Activated T-cell treated with anti-CD3 and anti-CD28 coated beads for 1 hour (primary cell): ENCODE measurements at places on chromosomes 5 and 9.

GRCh38 chr5:172931001-172931536 lies 28.2 kb upstream of the RPL26L1 start:
- DNase-seq: no peak

- DNase-seq: no peak
These were observed 134.4 kb downstream of the FGF1 start for GRCh38 chr5:142551338-142552067.

DNA sequence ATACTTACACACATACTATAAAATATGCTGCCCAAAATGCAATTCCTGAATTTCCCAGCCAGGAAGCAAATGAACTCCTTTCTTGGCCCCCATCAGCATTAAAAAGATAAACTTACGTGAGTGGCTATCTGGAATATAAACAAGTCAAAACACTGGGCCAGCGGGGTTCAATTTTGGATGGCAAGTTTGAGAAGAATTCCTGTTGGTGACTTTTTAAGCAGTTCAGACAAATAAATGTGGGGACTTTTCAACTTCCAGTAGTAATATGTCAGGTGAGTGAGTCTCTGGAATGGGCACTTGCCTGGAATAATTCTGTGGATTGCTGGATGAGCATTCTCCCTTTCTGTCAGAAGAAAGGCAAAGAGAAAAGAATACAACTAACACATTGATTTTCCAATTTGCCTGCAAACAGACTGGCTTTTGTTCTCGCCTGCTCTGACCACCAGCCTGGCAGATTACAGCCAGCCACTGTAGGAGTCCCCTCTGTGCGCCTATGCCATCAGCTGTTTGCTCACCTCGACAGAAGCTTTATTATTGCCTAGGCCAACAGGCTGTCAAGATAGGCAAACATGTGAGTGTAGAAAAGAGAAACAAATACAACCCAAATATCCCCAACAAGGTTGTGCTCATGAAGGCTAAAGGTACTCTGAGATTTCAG lies 78.6 kb downstream of the MRPS27 start:
- DNase-seq: no peak

GRCh38 chr9:110284211-110284844 lies 28.0 kb upstream of the TXN start:
- DNase-seq: no peak

DNA sequence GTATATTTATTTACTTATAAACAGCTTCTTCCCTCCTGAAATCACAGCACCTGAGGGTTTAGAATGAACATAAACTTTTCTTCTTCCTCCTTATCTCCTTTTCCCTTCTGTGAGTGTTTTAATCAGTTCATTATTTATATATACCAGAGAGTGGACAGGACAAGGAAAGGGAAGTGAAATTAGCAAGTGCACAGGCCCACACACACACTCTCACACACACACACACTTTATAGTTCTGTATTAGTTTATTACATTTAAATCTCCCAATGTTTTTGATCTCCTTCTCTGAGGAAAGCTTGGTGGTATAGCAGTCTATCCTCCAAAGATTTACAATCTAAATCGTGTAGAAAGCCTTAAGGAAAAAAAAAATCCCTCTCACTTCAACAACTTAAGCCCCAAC lies 353.5 kb downstream of the NDUFS4 start:
- no peak for DNase-seq

DNA sequence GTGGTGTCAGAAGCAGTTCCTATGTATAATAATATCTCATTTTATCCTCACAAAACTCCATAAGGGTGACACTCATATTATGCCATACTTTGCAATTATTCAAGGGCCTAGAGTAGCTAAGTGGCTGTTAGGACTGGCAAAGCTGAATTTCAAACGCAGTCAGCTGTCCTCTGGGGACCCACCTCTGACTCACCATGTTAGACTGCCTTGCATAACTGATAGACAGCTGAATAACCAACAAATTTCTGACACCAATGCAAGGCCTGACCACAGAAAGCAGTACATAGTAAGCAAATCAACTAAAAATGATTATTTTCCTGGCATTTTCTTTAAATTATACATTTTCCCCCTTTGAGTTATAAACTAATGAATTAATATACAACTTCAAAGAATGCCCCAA lies 251.6 kb upstream of the PTGER4 start:
- DNase-seq: no peak

GRCh38 chr5:168710706-168711105 lies 131.5 kb upstream of the PANK3 start:
- DNase-seq: no peak

GRCh38 chr5:123207852-123208251 lies 118.8 kb downstream of the PRDM6 start:
- DNase-seq: no peak

- DNase-seq: no peak
These were observed 80.3 kb downstream of the SGCD start for GRCh38 chr5:156407251-156407650.

DNA sequence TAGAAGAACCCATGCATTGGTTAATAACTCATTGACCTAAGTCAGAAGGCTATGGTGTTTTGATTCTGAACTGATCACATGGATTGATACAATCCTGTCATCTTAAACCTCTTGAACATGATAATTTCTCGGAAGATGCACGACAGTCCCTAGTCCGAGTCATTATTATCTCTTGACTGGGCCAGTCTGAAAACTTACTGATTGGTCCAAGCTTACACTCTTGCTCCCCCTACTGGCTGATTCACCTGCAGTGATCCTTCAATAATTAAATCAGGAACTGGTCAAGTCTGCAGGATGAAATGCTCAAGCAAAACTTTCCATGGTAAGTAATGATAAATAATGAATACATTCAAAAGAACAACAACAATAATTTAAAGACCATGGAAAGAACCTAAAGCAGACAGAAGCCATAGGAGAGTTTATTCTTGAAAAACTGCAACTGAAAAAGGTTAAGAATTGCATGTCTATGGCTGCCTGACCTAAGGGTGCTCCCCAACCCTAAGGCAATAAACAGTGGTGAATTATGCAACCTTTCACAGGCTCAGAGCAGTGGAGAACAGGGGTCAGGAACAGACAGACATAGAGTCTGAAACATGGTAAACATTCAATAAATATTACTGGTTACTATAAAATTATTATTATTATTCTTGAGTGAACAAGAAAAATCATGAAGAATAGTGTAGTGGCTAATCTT lies 79.3 kb downstream of the BRINP1 start:
- DNase-seq: no peak

- DNase-seq: no peak
These were observed 115.6 kb downstream of the TRPM6 start for GRCh38 chr9:74772121-74772520.

DNA sequence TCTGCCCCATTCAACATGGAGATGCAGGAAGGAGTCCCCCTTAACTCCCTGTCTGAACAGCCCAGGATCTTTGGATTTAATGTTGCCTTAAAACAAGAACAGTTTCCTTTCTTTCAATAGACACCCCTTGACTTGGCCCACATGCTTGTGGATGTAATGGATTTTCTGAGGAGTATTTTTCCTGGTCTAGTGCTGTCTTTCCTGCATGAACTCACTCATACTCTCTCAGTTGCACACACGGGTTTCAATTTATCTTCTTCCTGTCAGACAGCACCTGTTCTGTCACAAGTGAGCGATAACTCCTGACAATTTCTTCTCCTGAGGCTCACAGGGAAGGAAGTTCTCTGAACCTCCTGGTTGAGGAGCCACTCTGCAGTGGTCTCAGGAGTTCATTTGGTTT lies 85.1 kb downstream of the ACER2 start:
- no peak for DNase-seq

DNA sequence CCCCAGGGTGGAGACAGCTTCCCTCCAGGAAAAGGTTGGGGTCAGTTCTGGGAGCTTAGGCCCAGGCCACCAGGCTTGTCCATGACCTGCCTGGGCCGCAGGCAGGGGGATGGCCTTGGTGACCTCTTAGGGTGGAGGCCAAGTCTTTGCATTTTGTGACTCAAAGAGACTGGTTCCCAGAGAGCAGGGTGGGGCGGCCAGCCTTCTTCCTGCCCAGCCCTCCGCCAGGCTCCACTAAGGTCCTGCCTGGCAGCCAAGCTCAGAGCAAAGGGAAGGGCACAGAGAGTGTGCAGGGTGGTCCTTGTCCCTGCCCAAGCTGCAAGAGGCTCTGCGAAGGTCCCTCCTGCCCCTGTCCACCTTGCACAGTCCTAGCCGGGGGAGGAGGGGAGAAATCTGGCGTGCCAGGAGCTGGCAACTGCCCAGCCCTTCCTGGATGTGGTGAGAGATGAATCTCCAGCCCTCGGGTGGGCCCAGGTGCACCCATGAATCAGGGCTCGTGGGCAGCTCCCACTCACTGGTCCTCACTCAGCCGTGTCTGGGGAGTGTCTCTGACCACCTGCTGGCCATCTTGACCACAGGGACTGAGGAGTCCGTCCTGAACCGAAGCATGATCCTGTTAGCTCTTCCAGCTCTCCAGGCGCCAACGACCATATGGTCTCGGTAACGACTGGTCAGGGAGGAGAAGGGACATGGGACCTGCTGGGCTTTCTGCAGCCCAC lies 2.3 kb upstream of the PTGDS start:
- DNase-seq: no peak

DNA sequence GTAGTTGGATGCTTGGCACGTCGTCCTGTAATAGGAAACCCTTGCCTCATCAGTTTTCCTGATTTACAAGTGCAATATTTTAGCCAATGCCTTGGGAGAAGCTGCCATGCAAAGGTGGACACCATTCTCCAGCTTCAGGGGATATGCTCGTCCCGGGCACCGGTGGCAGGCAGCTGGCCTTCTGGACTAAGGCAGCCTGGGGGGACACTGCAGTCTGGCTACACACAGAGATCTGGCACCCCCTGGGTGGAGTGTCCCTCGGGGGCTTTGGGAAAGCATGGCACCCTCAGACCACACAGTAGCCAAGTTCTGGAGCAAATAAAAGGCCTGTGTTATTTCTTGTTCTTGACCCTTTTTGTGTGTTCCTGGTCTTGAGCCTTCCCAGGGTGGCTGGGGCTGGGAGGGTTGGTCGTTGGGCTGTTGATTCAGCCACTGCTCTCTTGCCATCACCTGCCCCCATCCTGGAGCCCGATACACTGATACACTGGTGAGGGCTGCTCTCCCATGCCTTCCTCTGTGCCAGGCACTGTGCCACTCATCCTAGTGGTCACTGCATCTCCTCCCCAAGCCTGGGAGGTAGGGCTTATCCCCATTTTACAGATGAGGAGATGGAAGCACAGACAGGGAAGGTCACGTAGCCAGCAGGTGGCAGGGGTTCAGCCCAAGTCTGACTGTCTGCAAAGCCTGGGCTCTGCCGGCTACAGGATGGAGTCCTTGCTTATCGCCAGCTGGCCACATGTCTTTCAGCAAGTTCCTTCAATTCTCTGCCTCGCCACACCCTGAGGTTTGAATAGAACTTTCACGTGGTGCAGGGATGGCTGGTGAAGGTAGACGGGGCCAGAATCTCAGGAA lies 134.1 kb downstream of the RGS3 start:
- no peak for DNase-seq

- no peak for DNase-seq
These were observed 157.1 kb upstream of the MPDZ start for GRCh38 chr9:13436591-13436990.

DNA sequence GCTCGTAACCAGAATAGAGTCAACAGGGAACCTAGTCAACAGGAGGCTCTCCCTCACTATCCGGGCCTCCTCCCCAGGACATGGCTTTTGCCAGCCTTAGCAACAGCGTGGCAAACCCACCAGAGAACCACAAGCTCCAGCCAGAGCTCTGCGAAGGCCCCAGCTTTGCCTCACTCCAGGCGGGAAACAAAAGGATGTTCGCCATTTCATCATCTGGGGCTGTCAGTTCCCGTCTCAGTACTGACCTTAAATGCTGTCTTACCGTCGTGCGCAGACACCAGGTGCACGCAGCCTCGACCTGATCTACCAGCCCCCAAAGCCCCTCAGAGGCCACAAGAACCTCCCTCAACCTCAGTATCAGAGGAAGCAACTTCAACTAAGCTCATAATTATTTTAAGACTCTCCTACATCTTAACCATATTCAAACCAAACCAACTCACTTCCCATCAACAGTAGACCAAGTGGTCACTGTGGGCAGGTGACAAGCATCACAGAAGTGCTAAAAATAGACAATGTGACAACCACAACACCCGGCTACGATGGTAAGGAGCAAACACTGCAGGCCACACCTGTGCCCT lies 71.4 kb downstream of the SEMA4D start:
- no peak for DNase-seq

GRCh38 chr5:109177227-109177626 lies 232.5 kb downstream of the PJA2 start:
- DNase-seq: no peak

- DNase-seq: no peak
These were observed 19.6 kb downstream of the LPCAT1 start for GRCh38 chr5:1504069-1504595.

DNA sequence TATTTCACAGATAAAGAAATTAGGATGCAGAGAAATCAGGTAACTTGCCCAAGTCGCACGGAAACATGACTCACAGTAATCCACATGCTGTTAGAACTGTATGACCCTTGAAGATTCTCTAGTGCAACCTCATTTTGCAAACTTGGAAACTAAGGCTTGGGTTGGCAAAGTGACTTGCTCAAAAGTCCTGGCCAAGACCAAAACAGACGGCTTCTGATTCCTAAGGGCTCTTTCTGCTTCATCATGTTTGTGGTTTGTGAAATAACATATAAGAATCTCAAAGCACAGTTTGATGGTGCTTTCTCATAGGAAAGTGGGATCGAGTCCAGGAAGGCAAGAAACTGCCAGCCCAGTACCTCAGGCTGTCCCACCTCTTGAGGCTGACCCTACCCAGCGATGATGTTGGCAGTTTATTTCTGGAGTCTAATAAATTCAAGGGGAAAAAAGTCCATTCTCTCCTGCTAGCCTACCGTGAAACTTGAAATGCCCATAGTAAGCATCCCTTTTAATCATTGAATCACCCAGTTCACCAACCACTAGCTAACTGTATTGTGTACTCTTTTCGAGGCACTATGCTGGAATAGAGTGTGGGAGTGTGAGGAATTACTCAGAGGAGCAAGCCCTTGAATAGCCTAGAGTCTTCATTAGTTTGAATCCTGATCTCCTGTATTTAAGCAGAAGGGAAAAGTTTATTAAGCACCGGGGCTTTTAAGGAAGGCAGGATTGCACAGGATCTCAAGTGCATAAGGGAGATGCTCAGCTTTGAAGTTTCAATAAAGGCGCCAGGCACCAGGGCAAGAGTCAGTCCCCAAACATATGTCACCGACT lies 14.1 kb downstream of the CAPSL start:
- no peak for DNase-seq

DNA sequence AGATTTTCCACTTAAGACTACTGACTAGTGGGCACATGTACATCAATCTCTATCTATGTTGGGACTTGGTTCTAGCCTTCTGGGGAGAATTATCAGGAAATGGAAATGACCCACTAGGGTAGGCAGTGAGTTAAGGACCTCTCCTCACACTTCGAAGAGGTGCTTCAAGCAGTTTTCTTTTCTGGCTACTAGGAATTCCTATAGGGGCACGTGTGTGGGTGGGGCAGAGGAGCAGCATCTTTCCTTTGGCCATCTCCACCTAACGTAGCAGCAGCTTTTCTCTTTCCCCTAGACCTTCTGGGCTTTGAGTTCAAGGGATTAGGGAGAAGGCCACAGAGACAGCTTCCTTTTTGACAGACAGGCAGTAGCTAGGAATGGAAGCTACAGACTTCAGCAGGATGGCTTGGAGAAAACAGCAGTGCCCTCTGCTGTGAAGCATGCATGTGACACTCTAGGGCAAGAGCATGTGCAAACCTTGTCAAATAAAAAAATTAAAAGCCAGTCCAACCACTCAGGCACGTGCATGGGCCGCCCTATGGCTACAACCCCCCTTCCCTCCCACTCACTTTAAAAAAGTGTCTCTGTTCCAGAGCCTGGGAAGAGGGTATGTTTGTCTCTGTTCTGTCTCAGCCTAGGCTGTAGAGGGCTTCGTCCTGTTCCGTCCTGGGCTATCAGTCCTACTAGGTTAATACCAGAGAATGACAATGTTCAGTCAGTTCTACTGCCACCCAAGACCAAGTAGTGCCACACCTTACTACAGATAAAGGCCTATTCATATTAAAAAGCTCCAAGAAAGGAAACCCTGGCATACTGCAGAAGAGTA lies 8.7 kb upstream of the GFRA3 start:
- no peak for DNase-seq
